ENCODE measurements at places on chromosomes 5 and 9.

DNA sequence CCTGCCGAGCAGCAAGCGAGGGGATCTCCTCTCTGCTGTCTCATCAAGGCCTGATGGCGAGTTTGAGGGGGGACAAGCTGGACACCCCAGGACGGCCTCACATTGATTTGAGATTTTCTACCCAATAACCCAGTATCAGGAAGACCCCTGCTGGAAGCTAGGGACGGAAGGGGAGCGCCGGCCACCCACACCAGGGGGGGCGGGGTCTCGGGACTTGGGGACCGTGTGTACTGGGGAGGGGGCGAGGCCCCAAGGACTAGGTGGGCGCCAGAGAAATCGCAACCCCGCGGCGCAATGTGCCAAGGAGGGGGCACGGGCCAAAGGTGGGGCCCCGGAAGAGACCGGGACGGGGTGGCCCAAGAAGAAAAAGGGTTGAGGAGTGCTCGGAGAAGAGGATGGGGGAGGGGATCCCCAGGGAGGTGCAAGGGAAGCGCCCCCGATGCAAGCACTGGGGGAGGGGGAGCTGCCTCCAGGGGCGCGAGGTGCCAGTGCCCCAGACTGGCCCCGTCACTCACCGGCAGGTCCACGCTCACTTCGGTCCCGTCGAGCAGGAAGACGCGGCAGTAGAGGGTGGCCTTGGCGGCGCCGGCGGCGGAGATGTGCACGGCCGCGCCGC lies 1.1 kb downstream of the EPB41L4B start:
- DNase-seq, result no peak

DNA sequence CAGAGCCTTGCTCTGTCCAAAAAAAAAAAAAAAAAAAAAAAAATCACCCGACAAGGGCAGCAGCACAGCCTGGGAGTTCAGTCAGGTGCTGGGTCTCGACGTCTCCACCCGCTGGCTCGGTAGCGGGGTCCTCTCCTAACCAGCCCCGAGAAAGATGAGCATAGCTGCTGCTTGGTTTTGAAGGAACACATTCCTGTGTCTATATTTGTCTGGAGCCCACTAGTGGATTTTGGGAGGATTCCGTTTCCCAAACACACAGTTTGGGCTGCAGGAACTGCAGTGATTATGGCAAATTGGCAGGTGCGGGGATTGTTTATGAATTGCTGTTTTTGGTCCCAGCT lies 1.2 kb downstream of the OTULINL start:
- no peak for DNase-seq

DNA sequence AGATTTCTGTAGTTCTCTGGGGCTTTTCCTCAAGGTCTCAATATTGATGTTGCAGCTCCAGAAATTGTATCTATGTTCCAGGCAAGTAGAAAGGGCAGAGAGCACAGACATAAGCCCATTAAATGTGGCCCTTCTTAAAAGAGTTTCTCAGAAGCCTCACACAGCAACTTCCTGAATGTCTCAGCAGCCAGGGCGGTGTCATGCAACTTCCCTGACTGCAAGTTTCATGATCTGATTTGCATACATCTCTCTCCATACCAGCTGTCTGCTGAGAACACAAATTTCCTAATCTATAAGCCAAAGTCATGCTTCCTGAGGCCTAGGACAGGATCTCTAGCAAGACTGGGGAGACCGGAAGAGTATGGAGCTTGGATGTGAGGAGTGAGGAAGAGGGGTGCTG lies 13.0 kb downstream of the RGS7BP start:
- DNase-seq, result no peak

DNA sequence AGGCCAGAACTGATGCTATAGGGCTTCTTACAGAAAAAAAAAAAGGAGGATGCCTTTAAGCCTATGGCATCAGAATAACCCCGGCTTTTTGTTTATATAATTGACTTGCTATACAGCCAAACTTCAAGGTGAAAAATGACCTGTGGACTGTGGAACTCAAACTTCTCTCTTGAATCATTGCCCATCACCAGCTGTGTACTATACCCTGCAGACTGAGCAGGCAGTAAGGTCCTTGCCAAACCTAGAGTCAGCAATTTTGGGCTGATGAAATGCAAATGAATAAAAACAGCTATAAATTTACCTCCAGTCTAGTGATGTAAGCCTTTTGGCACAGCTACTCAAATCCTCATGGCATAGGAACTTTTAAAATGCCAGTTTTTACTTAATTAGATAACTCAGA lies 44.5 kb upstream of the PPP3R2 start:
- no peak for DNase-seq

GRCh38 chr5:107393851-107394250 lies 276.9 kb downstream of the EFNA5 start:
- DNase-seq, result no peak

GRCh38 chr5:74361406-74362358 lies 278.8 kb downstream of the ENC1 start:
- no peak for DNase-seq

- DNase-seq, result no peak
Measured at GRCh38 chr5:115413651-115414050, 117.2 kb upstream of the CCDC112 start.

- no peak for DNase-seq
Measured at GRCh38 chr9:76101075-76101474, 210.6 kb downstream of the PCSK5 start.

- no peak for DNase-seq
Measured at GRCh38 chr9:134339183-134339806, 13.0 kb downstream of the RXRA start.

- no peak for DNase-seq
Measured at GRCh38 chr9:113386571-113387393, 10.0 kb upstream of the HDHD3 start.

DNA sequence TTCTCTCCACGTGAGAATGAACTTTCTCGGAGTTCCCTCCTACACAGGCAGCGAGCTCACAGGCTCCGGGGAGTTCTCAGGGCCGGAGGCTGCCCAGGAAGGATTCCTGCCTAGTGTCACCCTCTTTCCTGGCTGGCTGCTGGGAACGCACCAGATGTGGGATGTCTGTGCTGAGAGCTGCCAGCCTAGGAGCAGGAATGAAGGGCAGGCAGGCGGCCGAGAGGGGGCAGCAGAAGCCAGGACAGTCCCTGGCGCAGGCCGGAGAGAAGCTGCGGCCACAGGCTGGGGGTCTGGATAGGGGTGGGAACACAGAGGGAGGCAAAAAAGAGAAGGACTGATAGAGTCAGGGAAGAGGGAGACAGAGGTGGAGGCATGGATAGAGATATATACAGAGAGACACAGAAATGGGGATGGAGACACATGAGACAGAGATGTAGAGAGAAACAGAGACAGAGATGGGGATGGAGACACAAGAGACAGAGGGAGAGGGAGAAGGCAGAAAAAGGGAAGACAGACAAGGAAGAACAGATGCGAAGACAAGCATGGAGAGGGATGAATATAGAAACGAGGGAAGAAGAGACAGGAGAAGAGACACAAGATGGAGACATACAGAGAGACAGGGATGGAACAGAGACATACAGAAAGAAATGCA lies 25.3 kb upstream of the ENHO start:
- DNase-seq, result peak; percentile 37

- DNase-seq, result no peak
Measured at GRCh38 chr5:171927345-171927941, 79.0 kb downstream of the FBXW11 start.

DNA sequence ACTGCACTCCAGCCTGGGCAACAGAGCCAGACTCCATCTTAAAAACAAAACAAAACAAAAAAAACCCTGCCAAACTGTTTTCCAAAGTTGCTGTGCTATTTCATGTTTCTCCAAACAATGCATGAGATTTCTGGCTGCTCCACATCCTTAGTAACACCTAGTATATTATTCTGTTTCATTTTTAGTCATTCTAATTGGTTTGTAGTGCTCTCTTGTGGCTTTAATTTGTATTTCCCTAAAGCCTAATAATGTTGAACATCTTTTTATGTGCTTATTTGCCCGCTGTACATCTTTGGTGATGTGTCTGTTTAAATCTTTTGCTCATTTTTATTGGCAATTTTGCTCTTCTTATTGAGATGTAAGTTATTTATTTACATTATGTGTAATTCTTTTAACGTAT lies 18.4 kb upstream of the TTC1 start:
- no peak for DNase-seq

DNA sequence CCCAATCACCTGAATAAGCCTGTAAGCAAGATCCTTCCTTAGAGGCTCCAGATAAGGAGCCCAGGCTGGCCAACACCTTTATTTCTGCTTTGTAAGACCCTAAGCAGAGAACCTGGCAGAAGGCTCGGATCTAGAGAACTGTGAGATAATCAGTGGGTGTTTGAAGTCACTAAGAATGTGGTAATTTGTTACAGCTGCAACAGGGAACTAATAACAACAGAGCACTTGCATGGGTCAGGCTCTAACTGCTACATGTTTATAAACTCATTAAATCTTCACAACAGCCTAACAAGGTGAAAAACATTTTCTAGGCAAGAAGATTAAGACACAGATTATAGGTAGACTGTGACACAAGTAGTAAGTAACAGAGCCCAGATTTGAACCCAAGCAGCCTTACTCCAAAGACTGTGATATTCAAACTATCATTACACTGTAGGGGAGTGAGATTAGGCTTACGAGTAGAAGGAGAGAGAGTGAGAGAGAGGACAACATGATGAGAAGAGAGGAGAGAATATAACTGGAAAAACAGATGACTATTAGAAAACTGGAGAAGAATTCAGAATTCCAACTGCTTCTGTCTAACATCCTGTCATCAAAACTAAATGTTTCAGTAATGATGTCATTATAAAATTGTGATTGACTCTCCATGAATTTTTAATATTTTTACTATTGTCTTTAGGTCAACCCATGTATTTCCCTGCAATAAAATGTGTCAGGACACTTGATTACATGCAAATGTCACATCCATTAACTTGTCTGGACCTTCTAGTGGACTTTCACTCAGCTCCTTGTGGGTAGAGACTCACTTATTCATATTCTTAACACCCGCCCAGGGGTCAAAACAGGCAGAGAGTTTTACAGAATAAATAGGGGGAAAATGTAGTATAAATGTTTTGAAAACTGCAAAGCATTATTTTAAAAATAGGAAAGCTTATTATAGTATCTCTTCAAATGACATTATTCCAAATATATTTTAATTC lies 290.9 kb upstream of the RGMB start:
- DNase-seq, result no peak

DNA sequence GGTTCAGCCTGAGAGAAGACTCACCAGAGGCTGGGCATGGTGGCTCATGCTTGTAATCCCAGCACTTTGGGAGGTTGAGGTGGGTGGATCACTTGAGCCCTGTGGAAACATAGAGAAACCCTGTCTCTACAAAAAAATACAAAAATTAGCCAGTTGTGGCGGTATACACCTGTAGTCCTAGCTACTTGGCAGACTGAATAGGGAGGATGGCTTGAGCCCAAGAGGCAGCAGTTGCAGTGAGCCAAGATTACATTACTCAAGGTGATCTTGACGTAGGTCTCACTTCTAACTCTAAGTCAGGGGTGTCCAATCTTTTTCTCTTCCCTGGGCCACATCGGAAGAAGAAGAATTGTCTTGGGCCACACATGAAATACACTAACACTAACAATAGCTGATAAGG lies 16.2 kb upstream of the ATP6V1G1 start:
- DNase-seq, result no peak

DNA sequence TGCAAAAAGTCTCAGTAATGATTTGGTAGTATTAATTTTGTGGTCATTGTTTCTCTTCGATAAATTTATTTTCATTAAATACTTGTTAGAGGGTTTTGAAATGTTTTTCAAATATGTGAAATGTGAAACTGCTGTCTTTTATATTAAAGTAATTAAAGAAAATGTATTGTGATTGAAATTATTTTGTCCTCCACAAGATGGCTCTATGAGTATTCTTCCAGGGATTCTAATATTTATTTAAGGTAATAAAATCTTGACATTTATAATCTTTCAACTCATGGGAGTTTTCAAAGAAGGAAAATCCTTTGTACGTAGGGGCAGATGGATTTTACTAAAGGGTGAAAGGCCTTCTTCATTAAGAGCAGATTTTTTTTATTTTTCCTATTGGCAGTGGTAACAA lies 19.3 kb downstream of the ISOC1 start:
- DNase-seq, result no peak

- no peak for DNase-seq
Measured at GRCh38 chr9:2192356-2192979, 177.3 kb downstream of the SMARCA2 start.

- DNase-seq, result peak; percentile 62
Measured at GRCh38 chr9:37390759-37391158, 31.7 kb upstream of the GRHPR start.

DNA sequence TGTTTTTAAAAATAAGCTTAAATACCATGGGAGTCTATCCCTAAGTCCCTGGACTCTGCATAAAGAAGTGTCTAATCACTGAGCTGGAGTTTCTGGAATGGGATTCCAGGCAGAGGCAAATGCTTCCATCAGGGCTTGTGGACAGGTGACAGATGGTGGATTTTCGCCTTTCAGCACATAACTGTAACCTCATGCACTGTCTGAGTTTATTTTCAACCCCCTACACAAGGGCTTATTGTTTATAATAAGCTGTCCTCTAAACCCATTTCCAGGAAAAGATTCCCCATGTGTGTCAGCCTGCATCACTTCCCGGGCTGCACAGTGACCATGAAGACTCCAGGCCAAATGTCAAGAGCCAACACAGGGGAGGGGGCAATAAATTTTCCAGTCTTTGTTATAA lies 264.0 kb downstream of the PIK3R1 start:
- no peak for DNase-seq

DNA sequence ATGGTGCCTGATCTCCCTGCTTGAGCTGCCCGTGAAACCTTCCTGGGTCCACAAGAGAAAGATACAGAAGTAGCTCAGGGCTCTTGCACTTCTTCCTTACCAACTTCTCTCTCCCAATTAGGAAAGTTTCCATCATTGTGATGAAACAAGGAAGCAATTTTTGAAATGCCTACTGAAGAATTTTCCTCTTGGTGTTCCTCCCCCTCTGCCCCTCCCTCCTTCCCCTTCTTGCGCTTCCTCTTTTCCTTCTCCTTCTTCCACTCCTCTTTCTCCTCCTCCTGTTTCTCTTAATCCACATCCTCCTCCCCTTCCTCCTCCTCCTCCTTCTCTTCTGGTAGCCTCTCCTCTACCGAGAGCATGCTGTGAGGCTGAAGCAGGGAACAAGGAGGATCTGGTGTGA lies 36.3 kb upstream of the OTULINL start:
- DNase-seq, result no peak

DNA sequence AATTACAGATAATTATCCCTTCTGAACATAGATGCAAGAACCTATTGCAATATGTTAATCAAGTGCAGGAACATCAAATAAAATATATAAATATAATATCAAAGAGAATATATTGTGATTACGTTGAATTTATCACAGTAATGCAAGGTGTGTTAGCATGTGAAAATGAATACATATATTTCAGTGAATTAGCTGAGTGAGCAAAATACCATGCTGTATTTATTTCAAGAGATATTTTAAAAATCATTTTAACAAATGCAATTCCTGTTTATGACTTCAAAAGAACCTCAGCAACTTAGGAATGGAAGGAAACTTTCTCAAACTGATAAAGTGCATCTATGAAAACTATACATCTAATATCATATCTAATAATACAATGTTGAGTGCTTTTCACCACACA lies 856.9 kb upstream of the PTPRD start:
- no peak for DNase-seq

- DNase-seq, result no peak
Measured at GRCh38 chr9:7542126-7542525, 257.5 kb downstream of the DMAC1 start.
